ENCODE measurements at places on chromosomes 7 and 10.

GRCh38 chr7:137074391-137075030 lies 206.1 kb downstream of the CHRM2 start:
- DNase-seq = no peak

DNA sequence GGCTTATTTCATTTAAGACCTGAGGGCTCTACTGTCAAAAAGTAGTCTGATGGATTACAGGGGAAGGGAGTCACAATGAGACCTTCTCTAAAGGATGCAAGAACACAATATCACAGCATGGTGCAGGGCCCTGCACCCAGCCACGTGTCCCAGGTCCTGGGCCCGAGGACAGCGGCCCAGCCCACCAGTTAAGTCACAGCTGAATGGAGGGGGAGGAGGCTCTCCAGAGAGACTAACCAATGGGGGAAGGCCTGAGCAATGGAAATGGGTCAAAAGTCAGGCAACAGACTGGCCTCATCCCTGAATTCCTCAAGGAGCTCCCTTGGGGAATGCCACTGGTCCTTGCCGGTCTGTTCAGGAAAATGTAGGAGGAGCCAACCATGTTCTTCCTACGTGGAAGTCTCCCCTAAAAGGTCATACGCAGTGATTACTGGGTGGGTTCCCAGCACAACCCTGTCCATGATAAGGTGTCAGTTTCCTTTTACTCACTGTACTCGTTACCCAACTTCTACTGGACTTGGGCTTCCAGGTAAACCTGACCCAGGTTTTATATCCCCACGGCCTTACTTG lies 28.3 kb downstream of the CCDC3 start:
- no peak for DNase-seq

- no peak for DNase-seq
Observed at GRCh38 chr10:8594176-8594575, 539.7 kb downstream of the GATA3 start.

- no peak for DNase-seq
Observed at GRCh38 chr7:31456646-31457368, 57.1 kb upstream of the ITPRID1 start.

- no peak for DNase-seq
Observed at GRCh38 chr7:151821806-151822540, 54.9 kb downstream of the PRKAG2 start.

DNA sequence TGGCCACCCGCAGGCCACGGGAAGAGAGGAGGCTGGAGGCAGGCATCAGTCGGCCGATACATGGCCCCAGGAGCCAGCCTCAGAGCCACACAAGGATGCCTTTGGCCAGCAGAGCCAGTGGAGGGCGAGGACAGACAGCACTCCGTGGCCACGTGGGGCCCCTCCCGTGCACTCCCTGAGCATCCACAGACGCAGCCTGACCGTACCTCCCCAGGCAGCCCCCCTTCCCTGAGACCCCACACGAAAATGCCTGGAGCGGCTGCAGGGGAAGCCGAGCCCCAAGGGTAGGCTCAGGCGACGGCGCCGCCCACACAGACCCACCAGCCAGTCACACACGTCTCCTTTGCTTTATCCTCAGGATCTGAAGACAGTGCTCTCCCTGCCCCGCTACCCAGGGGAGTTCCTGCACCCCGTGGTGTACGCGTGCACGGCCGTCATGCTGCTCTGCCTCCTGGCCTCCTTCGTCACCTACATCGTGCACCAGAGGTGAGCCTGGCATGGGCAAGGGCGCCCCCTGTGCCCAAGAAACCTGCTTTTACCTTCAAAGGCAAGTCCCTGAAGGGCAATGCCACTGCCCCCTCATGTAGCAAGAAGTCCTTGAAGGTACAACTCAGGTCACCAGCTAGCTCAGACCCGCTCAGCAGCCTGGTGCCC lies 9.0 kb downstream of the ADGRA1 start:
- DNase-seq = no peak

- no peak for DNase-seq
Observed at GRCh38 chr7:8625612-8626011, 192.2 kb downstream of the NXPH1 start.

DNA sequence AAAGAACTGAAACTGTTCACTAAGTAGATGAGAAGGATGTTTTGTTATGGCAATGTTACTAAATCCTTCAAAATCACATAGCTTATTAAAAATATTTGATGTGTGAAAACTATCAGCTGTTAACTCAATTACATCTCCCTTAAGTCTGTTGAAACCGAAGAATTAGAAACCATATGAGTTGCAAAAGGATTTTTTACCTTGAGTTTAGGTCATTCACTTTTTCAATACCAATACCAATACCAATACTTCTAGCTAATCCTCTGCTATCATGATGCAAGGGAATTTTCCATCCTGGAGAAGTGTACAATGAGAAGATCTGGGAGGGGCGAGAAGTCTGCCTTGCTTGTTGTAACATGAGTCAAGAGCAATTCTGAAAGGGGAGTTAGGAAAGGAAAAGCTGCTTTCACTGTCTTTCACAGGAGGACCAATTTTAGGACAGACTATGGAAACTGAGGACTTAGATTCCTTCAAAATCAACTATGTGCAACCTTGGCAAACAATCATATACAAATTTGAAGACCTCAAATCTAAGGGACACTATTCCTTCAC lies 199.7 kb downstream of the IMMP2L start:
- DNase-seq = no peak

- no peak for DNase-seq
Observed at GRCh38 chr10:98418665-98419468, 3.9 kb upstream of the PYROXD2 start.

- no peak for DNase-seq
Observed at GRCh38 chr10:133166828-133167692, 7.0 kb downstream of the KNDC1 start.

GRCh38 chr7:150715293-150715692 lies 1.1 kb upstream of the GIMAP1 start:
- DNase-seq = no peak

GRCh38 chr7:78099715-78100394 lies 301.3 kb downstream of the PHTF2 start:
- DNase-seq = no peak

- no peak for DNase-seq
Observed at GRCh38 chr7:151722533-151722932, 154.4 kb downstream of the PRKAG2 start.

DNA sequence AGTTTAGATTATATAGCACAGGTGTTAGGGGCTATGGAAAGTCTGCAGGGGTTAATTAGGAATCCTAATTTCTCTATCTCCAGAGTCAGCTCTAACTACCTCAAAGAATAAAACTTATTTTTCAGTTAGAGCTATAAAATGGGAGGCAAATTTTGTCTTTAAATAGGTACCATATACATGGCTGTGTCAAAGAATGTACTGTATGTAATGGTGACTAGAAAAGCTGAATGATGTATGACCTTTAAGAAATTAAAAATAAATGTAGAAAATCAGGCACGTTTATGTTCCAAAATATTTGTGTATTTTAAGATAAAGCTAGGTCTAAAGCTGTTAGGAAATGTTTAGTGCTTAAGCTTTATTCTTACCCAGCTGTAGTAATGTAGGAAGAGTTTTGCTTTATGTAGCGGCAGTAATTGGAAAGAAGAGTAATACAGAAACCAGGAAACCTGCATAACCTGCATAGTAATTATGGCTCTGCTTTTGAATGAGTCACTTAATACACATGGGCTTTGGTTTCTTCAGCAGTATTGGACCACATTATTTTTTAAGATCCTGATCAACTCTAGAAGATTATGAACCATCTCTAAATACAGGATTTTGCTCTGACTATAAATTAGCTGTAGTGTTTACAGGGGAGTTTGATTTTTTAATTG lies 85.0 kb downstream of the KMT2E start:
- no peak for DNase-seq

DNA sequence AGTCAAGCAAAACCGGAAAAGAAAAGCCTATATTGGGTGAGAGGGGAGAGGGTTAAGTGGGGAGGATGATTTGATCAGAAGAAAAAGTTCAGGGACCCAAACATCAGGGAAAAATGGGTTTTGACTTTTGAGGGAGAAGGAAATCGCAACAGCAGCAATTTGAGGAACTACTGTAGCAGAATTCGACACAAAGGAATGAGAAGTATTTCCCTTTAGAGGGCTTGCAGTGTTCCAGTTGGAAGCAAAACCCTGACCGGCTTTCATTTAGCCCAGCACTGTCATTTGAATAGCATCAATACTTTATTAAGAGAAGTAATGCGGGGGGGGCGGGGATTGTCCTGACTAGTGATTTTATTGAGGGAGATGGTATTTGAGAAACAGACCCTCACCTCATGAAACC lies 37.2 kb upstream of the GATA3 start:
- DNase-seq = no peak

GRCh38 chr10:50439806-50440205 lies 183.9 kb downstream of the SGMS1 start:
- no peak for DNase-seq

GRCh38 chr10:77479586-77479985 lies 158.0 kb downstream of the KCNMA1 start:
- DNase-seq = no peak

DNA sequence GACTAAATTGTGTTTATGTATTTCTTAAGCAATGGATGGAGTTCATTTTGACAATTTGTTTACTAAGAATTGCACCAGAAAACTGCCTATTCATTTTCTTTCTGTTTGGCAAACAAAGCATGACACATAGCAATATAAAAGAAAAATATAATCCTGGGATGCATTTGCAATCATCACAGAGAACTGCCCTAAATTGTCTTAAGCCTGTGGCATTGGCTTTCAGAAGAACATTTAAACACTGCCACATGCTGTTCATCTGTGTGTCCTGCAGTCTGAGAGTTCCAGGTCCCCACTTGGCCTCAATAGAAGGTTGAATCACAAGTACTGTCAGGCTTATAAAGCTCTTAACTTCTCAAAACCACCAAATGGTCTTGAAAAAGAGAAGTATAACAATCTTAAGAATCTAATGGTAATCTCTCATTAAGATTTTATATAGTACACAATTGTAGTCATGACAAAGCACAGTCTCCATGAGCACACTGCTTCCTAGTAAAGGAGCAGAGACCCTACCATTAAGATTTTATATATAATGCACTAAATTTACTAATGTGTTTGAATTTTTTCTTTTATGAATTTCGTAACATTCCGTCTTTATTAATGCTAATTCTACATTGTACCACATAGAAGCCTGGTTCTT lies 29.9 kb downstream of the RNLS start:
- peak; percentile 55 for DNase-seq

DNA sequence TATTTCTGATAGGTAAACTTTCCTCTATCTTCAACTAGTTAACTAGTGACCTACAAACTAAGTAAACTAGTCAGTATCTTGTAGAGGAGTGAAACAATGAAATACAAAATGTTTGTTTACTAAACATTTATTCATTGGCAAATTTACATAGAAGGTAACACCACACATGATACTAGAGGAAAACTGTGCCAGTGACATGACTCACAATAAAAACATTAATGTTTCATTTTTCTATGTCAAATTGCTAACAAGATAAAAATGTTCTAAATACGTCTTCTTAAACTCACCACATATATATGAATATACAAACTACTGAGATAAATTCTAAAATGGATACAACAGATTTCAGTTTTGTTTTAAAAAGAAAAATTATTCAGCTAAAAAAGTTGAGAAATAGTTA lies 471.3 kb downstream of the PARD3 start:
- no peak for DNase-seq

DNA sequence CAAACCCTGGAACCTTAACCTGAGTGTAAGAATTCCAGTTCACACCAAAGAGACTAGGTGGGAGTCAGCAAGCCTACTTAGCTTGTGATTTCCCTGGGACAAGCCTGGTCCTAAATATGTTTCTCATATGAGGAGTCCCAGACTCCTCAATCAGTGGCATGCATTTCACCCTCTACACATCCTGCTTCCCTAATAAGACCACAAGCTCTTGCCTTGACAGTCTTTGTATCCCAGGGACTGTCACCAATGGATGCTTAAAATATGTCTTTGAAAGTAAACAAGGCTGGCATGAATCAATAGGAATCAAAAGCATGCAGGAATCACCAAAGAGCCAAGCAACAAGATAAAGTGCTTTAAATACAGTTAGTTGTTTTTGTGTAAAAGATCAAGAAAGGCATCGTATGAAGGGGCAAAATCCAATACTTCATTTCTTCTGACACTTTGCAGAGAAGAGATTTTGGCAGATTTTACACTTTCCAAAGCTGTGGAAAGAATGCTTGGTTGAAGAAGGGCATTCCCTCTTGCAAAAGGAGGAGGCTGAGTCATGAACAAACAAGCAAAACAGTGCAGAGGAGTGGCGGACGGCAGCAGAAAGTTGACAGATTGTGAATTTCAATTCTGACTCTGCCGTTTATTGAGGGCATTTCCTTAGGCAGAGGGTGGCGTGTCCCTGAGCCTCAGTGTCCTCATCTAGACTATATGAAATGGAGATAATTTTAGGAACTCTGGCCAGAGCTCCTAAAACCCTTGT lies 8.5 kb upstream of the NFE2L3 start:
- DNase-seq = no peak

DNA sequence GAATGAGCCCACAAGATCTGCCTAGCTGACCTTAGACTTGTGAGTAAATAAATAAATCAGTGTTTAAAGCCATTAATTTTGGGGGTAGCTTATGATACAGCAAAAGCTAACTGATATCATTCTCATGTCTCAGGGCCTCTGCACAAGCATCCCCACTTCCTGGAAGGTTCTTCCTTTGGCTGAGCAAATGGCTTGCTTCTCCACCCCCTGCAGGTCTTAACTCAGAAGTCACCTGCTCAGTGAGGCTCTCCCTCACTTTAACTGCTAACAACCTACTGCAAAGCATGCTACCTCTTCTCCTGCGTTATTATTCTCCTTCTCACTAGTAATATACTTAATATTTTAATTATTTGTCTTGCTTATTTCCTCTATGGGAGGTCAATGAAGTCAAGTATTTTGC lies 167.3 kb downstream of the TPK1 start:
- no peak for DNase-seq

- DNase-seq = no peak
Observed at GRCh38 chr10:28928484-28928883, 251.2 kb downstream of the BAMBI start.

GRCh38 chr10:102738692-102739121 lies 5.0 kb upstream of the WBP1L start:
- DNase-seq = no peak

DNA sequence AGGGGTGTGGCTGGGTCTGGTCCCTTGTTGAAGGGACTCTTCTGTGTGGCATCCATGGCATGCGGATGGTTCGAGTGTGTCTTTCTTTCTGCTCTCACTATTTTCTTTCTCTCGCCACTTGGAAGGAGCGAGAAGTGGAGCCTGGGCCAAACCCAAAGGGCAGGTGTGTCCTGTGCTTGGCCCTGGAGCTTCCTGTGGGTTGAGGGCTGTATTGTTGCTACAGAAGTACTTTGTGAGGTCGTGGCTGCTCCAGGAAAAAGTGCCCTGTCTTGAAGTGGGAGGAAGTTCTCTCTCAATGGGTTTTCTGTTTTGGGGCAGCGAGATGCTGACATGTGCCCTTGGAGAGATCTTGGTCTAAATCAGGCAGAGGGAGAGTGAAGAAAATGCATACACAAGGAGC lies 72.0 kb downstream of the DOCK1 start:
- DNase-seq = no peak

GRCh38 chr10:69224862-69225657 lies 4.9 kb downstream of the HKDC1 start:
- no peak for DNase-seq

DNA sequence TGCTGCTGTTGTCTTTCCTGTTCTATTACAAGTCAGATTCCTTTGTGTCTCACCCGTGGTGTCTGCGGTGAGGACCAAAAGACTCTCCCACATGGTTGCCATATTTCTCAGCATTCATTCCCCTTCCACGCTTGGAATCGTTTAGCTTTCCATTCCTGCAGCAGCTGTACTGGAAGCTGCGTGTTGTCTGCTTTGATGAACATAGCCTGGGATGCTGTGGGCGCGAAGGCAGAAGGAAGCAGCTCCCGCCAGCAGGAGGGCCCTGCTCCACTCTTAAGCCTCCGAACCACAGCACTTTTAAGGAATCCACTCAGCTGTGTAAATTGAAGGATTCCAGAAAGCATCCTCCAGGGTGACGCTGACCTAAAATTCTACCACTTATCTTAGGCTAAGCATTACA lies 303.6 kb upstream of the PITRM1 start:
- no peak for DNase-seq

All from HEK293T (cell line).